ENCODE measurements at places on chromosomes 2 and 18. TPM values are rescaled to one million over a fixed set of nuclear protein-coding genes. Genes with fewer than 3 reads are reported as not detected.

DNA sequence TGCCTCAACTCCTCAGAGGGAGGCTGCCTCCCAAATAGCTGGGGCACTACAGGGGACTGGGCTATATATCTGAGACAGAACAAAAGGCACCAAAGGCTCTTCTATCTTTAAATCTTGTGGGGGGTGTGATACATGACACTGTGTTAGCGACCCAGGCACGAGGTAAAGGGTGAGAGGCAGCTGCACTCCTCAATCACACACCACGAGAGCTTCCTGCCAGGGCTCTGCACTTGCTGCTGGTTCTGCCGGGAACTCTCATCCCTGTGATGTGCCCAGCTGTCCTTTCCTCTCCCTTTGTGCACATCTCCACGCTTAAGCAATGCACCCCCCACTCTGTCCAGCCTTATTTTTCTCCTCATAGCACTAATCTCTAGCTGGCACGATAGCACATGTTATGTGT is 32.4 kb downstream of the NPC1 start:
- no peak for DNase-seq

DNA sequence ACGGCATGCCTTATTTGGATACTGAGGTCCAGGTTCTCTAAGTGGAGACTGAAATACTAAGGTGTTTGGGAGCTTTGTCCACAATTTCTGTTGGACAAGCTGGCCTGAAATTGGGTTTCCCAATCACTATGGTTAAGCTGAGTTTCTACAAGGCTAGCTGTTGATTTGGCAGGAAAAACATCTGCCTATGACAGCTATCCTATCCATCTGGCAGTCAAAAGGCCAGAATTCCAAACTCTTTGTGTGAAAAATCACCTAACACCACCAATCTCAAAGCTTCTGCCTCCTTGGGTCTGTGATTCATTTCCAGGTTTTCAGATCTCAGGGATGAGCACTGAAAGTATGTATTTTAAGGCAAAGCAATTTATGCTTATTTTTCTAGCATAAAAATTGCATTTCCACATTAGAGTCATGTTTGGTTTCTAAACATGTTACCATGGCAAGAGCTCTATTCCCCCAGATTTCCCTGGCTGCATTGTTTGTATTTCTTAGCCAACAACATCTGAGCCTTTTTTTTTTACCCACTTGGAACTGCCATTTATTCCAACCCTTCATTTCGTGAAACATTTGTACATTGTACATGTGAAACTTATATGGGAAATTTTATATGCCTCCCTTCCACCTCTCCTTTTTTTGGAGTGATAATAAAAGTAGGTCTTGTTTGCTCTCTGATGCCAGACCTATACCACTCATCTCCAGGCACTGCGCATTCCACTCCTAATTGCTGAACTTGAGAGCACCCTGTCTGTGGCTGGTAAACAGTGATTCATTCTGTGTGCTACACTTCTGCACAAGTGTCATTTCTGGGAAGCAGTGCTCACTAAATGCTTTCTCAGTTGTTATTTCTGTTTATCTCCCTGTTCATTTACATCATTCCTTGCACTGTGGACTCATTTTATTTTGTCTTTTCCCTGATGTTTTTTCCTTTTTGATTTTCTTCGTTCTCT is 15.9 kb upstream of the CCDC85A start:
- DNase-seq = peak; percentile 8

DNA sequence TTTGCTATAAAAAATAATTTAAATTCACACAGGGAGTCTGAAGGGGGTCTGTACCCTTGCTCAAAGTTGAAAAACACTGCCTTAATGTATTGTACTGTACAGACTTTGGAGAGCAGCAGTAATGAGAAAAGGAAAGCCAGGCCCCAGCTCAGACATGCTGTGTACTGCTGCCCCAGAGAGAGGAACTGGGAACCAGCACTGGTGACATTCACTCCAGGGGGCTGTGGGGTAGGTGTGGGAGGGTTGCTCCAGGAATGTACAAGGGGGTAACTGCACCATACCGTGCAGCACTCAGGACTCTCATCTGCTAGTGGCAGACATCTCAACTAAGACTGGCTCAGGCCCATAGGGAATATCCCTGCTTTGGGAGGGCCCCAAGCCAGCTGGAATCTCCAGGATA is 146.0 kb upstream of the RMP24 start:
- DNase-seq = no peak

GRCh38 chr2:70527447-70528080 is 26.1 kb downstream of the TGFA start:
- no peak for DNase-seq

GRCh38 chr2:141595316-141595920 is 535.4 kb downstream of the LRP1B start:
- DNase-seq = no peak

GRCh38 chr2:46342566-46343315 is 45.5 kb downstream of the EPAS1 start:
- DNase-seq = no peak

DNA sequence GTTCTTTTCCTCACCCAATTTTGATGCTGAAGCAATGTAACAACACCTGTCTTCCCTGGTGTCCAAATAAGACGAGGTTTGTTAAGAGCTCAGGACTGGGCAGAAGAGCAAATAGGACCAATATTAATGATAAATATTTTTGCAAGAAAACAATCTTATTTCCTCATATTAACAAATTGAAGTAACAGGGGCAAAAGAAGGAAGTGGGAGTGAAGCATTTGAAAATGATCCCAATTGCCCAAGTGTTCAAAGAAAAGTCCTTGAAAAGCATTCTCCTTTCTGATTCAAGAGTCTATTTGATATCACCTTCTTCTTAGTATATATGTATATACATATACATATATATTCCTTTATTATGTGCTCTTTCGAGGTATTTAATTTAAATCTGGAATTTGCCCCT is 418.8 kb downstream of the ARHGAP15 start:
- DNase-seq = no peak

- DNase-seq = peak; percentile 43
Observed at GRCh38 chr2:113015655-113016054, 10.4 kb downstream of the IL36A start.

Gene NEU2
- not detected for total RNA-seq

Gene IL36G
- not detected for total RNA-seq

Gene SALL3
- not detected for total RNA-seq

Gene IL18R1
- 3.9 TPM for total RNA-seq

Data from mammary epithelial cell (primary cell).